ENCODE measurements at places on chromosomes 1 and 21.
A peak's percentile ranks its signal among the peaks of the same experiment; 100 is the strongest.

- DNase-seq = no peak
These were observed 59.7 kb downstream of the RABGAP1L start for GRCh38 chr1:174218983-174219382.

DNA sequence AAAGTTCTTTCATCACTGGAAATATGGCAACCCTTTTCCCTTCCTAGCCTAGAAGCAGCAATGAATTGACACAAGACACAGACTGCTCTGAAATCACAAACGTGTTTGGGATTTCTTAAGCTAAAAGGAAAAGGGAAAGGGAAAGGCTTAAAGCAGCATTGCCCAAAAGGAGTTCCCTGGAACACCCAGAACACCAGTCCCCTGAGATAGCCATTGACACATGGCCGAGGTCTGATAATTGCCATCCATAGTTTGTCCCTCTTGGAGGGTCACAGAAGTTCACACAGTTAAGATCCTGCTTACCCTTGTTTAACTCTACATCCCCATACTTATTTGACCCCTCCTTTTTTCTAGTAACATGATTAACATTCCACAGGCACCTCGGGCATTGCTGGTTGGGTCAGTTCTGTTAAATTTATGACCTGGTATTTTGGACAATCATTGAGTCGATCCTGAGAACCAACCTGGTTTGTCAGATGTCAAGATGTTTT is 72.9 kb downstream of the ZNF281 start:
- no peak for DNase-seq

DNA sequence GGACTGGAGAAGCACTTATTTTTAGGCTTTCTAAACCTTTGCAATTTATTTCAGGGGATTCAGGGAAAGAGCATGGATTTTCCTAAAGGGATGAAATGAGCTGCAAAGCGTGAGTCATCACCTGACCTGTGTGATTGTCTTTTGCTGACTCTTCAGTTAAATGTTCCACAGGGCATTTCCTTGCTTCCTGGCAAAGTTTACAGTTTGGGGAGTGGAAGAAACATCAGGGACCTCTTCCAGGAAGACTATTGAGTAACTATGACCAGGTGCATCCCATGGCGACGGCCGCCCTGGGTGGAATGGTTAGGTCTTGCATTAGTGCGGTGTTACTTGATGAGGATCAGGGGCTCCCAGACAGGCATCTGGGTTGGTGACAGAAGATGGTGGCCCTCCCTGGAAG is 79.5 kb upstream of the SIPA1L2 start:
- DNase-seq = no peak

DNA sequence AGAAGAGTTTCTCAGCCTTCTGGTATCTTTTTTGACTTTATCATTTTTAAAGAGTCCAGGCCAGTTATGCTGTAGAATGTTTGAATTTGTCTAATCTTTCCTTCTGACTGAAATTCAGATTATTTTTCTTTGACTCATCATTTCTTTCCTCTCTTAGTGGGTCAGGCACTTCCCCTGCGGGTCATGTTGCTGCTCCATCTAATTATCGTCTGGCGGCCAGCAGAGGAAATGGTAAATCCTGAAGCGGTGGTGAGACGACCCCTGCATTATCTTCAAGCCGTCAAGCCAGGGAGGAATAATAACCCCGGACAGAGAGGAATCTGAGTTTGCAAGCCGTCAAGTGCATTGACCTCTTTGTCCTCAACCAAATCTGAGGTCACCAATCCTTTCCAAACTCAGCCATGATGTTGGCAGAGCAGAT is 102.1 kb downstream of the ADSS2 start:
- no peak for DNase-seq

- DNase-seq = peak; percentile 54
These were observed 5.3 kb downstream of the PTTG1IP start for GRCh38 chr21:44867999-44868700.

GRCh38 chr1:112522621-112523020 is 13.9 kb downstream of the WNT2B start:
- no peak for DNase-seq

- DNase-seq = no peak
These were observed 6.0 kb upstream of the SEC16B start for GRCh38 chr1:177975588-177976495.

DNA sequence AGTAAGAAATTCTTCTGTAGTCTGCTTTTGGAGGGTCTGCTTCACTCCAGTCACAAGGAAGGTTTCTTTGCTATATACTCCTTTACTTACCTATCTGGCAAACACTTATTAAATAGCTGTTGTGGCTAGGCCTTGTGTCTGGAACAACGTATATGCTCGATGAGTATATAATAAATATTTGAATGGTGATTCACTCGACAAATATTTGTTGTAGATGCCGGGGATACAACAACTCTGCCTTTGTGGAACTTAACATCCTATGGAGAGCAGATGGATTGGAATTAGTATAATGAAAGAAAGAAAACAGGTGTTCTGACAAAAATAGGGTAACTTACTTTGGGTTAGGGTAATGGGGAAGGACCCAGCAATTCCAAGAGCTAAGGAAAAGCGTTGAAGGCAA is 31.1 kb downstream of the KPNA6 start:
- no peak for DNase-seq

GRCh38 chr1:5286244-5286643 is 631.8 kb downstream of the AJAP1 start:
- no peak for DNase-seq

GRCh38 chr1:17136145-17136544 is 16.9 kb upstream of the PADI2 start:
- no peak for DNase-seq

GRCh38 chr1:171787686-171788480 is 6.4 kb downstream of the METTL13 start:
- DNase-seq = no peak

DNA sequence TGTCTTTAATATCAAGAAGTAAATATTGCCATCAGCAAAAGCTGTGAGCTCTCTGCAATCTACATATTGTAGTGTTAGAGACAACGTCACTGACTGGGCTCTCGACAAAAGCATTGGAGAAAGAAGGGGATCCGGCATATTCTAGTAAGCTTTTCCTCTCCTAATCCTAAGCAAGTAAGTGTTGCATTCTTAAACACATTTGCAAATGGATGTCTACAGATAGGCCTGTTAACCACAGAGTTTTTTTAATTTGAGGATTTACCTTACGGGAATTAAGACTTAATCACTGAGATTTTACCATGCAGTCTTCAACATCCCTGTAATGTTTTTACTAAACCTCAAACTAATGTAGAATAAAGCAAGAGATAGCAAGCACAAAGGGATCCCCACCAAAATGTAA is 426.5 kb upstream of the CAMK1G start:
- DNase-seq = no peak

DNA sequence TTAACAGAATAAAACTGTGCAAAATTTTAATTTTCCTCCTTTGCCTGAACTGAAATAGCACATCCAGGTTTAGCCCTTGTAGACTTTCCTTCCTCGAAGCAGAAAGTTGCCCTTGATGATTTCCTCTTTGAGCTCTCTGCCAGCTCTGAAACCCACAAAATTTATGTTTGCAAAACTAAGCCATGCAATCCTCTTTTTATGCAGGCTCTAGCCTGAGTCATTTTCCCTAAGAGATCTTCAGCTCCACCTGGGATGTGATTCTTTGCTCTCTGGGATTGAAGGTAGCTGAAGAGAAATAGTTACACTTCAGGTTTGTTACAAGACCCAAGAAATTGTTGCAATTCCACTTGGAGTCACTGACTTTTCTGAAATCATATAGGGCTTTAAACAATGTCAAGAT is 1.4 kb upstream of the F3 start:
- DNase-seq = no peak

DNA sequence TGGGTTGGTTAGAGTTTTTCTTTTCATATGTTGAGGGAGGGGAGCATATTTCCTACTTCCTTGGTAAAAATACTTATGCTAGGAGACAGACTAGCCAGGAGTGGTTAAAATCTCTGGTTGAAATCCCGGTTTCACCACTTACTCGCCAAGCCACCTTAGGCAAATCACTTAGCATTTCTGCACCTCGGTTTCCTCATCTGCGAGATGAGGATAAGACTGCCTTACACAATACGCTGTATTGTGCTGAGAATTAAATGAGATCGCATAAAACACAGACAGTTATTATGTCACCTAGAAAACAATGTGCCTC is 1.4 kb downstream of the IFFO2 start:
- no peak for DNase-seq

GRCh38 chr1:45619149-45619921 is 4.5 kb downstream of the CCDC17 start:
- no peak for DNase-seq

GRCh38 chr1:245648749-245649522 is 494.2 kb downstream of the KIF26B start:
- no peak for DNase-seq

GRCh38 chr1:54287801-54288211 is 87.8 kb downstream of the MRPL37 start:
- DNase-seq = no peak

GRCh38 chr1:62221171-62221570 is 26.5 kb downstream of the L1TD1 start:
- no peak for DNase-seq

DNA sequence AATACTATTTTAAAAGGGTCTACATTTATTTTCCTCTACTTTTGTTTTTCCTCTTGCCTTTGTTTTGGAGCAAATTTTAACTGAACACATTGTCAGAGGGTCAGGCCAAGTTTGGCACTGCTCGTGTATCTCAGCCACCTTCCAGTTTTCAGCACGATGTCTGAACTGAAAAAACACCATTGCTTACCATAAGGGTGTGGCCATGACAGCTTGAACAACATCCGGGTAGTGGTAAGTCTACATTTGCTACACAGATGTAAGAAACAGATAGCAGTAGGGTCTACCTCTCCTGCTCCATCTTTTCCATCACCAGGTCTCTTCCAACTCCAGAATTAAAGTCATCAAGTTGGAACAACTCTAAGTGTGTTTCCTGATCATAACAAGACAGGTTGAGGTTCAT is 4.2 kb downstream of the HIVEP3 start:
- no peak for DNase-seq

DNA sequence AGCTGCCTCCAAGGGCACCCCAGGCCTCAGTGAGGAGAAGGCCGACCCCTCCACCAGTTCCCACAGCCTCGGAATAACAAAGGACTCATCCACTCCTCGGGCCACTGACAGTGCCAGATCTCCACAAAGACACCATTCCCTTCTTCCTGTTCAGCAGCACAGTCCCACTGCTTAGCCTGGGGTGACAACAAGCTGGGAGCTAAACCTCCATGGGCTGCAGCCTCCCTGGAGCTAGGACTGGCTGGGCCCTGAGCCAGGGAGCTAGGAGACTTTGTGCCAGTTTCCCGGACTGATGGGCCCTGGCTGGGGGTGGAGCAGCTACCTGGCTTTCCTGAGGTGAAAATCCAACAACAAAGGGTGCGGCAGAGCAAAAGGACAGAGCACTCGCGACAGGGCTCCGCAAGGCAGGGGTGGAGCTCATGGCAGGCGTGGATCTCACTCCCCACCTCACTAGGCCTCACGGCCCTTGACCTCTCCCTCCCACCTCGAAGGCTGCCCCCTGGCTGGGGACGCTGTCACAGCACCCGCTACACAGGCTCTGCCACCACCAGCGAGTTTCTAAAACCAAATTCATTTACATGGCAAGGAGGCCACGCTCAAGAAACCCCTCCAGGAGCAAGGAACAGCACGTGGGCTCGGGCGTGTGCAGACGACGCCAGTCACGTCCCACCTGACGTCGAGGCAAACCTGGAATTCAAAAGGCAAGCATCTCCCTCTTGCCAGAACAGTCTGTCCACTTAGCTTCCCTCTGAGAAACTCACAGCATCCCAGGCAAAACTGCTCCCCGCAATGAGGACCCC is 13.8 kb downstream of the SLC35E2B start:
- DNase-seq = no peak

Measured in T-cell (primary cell).